ENCODE measurements at places on chromosomes 16 and 17.
A peak's percentile ranks its signal among the peaks of the same experiment; 100 is the strongest.

DNA sequence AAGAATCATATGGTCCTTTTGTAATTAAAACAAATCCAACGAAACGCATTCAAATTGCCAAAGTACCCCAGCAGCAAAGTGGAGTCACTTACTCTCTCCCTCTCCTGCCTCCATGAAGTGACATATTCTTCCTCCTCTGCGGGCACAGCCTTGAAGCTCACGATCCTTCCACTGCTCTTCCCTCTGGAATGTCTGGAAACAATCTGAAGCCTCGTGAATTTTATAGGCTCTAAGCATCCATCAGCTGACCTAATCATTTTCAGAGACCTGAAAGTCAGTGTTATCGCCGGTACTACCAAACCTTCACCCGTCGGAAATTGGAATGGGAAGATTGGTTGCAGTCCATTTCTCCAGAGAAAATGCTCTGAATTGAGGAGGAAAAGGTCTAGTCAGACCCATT is 134.5 kb upstream of the FOXF1 start:
- DNase-seq, result no peak

DNA sequence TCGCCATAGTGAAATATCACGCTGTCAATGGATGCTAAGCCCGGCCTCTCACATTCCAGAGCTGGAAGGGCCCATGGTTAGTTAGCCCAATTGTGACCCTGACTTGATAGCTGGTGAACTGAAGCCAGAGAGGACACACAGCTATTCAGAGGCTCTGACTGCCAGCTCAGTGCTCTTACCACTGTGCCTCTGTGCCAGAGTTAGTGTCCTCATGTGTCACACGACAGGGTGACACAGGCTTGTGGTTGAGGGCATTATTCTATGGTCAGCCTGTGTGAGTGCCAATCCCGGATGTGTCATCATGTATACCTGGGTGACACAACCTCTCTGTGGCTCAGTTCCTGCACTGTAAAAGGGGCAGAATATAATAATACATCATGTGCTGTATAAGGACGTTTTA is 2.5 kb upstream of the MT1X start:
- no peak for DNase-seq

- no peak for DNase-seq
Measured at GRCh38 chr16:12573730-12574383, 229.8 kb downstream of the CPPED1 start.

- DNase-seq, result no peak
Measured at GRCh38 chr16:10824111-10824893, 5.7 kb upstream of the TVP23A start.

DNA sequence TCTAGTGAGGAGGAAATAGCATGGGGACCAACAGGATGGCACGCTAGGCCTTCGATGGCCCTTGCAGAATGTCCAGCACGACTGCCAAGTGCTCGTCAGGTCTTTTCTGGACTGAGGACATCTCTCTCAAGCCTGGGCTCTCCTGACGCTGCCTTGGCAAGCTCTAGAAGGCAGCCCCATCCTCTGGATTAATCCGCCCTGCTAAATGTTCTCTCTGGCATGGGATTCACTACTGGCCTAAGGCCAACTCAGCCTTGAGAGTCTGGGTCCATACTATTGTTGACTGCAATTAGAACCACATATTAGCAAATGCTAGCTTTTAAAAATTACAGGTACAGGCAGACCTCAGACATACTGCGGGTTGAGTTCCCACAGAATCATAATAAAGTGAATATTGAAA is 2.5 kb upstream of the CEP295NL start:
- no peak for DNase-seq

GRCh38 chr16:68190736-68191510 is 45.0 kb downstream of the ESRP2 start:
- no peak for DNase-seq

GRCh38 chr17:71423871-71424546 is 696.8 kb upstream of the SOX9 start:
- peak; percentile 28 for DNase-seq

DNA sequence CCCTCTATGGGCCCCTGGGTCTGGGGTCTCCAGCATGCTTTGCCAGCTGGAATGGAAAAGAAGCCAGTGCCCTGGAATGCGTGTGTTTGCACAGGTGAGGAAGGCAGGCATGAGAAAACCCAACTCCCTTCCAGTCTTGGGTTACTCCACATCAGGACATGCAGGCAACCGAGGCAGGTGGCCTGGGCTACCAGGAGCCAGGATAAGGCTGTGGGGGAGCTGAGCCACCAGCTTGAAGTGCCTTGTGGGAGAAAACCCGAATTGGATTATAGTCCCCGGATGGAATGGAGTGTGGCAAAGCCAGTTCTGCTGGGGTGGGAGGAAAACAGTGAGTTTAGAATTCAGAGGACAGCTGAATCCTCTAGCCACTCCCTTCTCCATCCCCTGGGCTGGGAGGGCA is 7.2 kb downstream of the SRCIN1 start:
- peak; percentile 41 for DNase-seq

GRCh38 chr17:82031303-82031884 is at the start of gene RAC3:
Gene RAC3, plus strand, starts transcription at chr17:82031678. Its CDS starts 84 bp downstream, at chr17:82031762.
- DNase-seq, result no peak

DNA sequence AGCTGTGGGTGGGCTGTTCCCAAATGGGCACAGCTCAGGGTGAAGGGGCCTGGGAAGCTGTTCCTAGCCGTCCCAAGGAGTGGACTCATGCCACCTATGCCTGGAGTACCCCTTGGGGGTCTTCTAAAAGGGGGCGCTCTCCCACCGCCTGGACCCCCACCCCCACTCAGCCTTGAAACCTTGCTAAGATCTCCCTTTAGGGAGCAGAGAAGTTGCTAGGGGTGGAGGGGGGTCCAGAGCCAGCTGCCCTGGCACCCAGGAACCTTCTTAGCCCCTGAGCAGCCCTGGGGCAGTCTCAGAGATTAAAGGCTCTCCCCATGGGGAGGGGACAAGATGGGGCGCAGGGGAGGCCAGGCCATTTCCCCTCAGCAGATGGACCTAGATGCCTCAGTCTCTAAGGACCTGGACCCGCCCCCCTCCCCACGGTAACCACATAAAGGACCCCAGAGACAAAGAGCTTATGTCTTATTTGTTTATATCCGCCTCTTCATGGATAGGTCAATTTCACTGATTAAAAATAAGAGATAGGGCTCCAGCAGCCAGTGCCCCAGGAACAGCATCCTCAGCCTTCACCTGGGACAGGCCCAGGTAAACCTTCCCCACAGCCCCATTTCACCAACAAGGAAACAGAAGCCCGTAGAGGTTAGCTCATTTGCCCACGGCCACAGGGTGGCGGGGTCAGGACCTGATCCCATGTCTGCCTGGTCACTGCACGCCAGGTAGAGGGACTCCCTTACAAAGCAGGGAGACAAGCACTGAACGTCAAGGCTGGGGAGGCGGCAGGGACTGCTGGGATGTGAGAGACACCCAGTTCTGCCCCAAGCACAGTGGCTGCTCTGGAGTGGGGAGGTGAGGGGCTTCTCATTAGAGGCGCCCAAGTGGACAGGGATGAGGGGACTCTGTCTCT is 3.4 kb downstream of the MTSS2 start:
- DNase-seq, result no peak

- DNase-seq, result no peak
Measured at GRCh38 chr16:6725634-6726331, 606.9 kb upstream of the RBFOX1 start.

- DNase-seq, result no peak
Measured at GRCh38 chr17:49552070-49552751, 23.5 kb upstream of the NXPH3 start.

GRCh38 chr17:69418535-69418934 is 4.0 kb downstream of the MAP2K6 start:
- DNase-seq, result no peak

- no peak for DNase-seq
Measured at GRCh38 chr17:82956146-82956725, 116.4 kb upstream of the ZNF750 start.

DNA sequence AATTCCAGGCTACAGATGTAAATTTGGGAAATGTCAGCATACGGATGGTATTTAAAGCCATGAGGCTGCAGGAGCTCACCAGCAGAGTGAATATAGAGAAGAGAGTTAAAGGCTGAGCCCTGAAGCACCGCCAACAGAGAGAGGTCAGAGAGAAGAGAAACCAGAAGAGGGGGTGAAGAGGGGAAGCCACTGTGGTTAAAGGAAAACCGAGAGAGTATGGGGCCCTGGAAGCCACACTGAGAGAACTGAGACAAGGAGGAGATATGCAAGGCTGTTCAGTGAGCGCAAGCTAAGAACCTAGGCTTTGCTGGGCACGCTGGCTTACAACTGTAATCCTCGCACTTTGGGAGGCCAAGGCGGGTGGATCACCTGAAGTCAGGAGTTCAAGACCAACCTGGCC is 24.6 kb downstream of the COPRS start:
- no peak for DNase-seq

- DNase-seq, result no peak
Measured at GRCh38 chr17:58207451-58207850, 11.6 kb downstream of the MKS1 start.

- DNase-seq, result no peak
Measured at GRCh38 chr17:15086776-15087295, 178.3 kb downstream of the PMP22 start.

- DNase-seq, result no peak
Measured at GRCh38 chr16:53183442-53183841, 128.7 kb downstream of the CHD9 start.

GRCh38 chr16:63921737-63922295 is 1200.0 kb downstream of the CDH11 start:
- no peak for DNase-seq

DNA sequence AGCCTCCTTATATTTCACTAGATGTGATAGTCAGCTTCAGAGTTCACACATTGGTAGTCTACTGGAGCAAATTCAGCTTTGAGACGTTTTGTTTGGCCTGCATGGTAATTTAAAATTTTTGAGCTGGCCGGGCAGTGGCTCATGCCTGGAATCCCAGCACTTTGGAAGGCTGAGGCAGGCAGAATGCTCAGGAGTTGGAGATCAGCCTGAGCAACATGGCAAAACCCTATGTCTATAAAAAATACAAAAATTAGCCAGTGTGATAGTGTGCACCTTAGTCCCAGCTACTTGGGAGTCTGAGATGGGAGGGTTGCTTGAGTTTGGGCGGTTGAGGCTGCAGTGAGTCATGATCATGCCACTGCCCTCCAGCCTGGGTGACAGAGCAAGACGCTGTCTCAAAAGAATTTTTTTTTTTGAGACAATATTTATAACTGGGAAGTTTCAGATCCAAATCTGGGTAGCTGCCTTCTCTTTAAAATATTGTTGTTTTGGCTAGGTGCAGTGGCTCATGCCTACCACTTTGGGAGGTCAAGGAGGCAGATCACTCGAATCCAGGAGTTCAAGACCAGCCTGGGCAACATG is 4.8 kb upstream of the BLMH start:
- no peak for DNase-seq

GRCh38 chr16:73298562-73298961 is 250.6 kb upstream of the ZFHX3 start:
- DNase-seq, result peak; percentile 2

DNA sequence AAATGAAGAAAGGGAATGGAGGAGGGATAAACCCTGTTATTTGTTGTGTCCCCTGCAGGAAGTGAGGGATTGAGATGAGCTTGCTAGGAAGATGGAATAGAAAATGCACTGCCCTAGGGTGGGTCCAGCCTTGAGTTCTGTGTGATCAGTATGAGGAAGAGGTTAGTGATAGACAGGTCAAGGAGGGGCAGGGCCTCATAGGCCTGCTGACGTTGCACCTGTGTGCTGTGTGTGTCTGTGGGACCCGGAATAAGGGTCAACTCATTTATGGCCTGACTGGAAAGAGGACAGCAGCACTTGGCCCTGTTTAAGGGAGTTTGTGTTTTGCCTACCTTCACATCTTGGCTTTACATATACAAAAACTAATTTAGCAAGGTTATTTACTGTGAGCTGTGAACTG is 26.3 kb downstream of the DEF8 start:
- DNase-seq, result no peak

- no peak for DNase-seq
Measured at GRCh38 chr16:27781195-27781524, 231.2 kb downstream of the KATNIP start.

- DNase-seq, result no peak
Measured at GRCh38 chr17:7579001-7579833, at the start of gene CD68. Gene CD68, plus strand, starts transcription at chr17:7579638. Its CDS starts 40 bp downstream, at chr17:7579678.

- no peak for DNase-seq
Measured at GRCh38 chr17:1970843-1971384, 54.2 kb downstream of the RTN4RL1 start.

DNA sequence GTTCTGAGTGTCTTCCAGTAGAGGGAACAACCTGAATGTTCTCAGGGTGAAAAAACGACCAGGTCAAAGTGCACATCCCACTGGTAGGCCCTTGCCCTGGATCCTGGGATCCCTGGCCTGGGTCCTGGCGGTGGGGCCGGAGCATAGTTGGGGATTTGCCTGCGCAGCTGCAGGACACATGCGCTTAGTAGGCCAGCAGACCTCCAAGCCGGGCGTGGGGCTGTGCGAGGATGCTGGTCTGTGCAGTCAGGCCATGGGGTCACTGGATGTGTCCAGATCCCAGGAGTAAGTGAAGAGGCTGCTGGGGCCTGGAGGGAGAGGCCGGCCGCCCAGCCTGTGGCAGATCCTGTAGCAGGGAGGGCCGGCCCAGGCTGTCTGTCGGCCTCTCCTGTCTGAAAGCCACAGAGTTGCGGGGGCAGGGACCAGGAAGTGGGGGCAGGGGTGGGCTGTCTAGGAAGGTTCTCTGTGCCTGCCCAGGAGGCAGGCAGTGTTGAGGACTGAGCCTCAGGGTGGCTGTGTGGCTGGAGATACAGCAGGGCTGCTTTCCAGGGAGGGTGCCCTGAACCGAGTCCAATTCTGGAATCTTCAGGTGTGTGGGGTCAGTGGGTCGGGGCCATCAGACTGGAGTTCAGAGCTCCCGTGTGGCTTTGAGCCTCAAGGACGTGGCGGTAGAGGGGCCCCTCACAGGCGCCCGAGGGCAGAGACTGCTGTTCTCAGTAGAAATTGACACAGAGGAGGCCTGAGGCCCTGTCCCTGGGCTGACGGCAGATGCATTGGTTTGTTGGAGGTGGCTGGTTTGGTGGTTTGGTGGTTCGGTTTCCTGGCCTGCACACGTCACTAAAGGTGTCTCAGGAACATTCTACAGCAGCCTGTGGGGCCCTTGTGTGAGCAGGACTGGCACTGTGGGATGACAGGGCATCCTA is 17.2 kb upstream of the NUDT16L1 start:
- DNase-seq, result no peak

GRCh38 chr17:64343833-64344637 is 46.6 kb downstream of the PECAM1 start:
- peak; percentile 59 for DNase-seq

- DNase-seq, result no peak
Measured at GRCh38 chr16:6204945-6205344, 1107.3 kb upstream of the EEF2KMT start.

- no peak for DNase-seq
Measured at GRCh38 chr17:17398188-17398942, 78.4 kb upstream of the MED9 start.

- no peak for DNase-seq
Measured at GRCh38 chr17:50106393-50107131, 11.4 kb downstream of the PDK2 start.

All from astrocyte of the cerebellum (primary cell).